CD4-positive, alpha-beta T cell treated with Interleukin-6 for 4 hours (primary cell): ENCODE measurements at places on chromosomes 12 and 14.

DNA sequence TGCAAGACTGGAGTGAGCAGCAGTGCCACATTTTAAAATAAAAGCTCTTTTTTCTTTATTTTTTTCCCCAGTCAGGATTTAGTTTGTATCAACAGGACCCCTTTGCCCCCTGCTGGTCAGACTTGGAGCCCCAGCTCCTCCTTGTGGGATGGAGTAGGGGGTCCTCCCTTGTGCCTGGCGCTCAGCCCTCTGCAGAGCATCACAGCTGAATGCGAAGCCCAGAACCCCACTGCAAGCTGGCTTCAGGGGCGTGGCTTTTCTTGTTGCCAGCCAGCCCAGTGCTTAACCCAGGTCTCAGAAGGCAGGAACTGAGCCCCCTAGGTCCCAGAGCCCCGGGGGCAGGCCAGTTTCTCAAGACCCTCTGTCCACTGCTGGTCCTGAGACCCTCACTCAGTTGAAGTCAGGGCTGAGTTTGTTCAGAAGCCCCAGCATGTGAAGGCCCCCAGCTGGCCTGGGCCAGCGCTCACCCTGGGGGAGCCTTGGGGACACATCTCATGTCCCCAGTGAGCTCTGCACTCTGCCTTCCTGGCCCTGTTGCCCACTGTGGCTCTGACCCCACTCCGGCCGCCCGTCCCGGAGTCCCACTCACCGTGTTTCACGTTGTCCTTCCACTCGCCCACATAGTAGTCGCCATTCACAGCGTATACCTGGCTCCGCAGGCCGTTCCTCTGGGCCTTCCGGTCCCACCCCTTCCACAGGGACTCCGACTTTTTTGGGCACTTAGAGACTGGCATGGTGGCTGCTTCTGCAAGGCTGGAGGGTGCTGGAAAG, 519 bp downstream of the MORN3 start:
- DNase-seq, result peak; percentile 78

DNA sequence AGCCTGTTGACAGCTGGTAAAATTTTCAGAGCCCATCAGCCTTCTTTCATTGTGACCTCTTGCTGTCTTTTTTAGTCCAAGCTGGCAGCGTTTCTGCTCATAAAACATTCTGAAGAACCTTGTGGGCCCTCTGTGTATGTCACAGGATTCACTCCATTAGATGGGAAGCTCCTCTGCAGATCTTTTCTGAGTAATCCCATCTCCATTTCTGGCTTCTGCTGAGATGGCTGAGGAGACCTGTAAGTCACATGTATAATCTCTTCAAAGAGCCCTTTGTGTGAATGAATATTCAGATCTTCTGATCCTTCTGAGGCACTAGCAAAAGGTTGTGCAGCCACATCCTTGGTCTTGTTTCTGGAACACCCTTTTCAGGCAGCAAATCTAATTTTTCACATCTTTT, 2.8 kb downstream of the RXYLT1 start:
- no peak for DNase-seq

GRCh38 chr12:1226951-1227350, 235.9 kb downstream of the ERC1 start:
- no peak for DNase-seq

- no peak for DNase-seq
Measured at GRCh38 chr12:12715128-12715458, 2.1 kb upstream of the CDKN1B start.

- peak; percentile 25 for DNase-seq
Measured at GRCh38 chr12:7937833-7938506, 2.0 kb upstream of the SLC2A3 start.

DNA sequence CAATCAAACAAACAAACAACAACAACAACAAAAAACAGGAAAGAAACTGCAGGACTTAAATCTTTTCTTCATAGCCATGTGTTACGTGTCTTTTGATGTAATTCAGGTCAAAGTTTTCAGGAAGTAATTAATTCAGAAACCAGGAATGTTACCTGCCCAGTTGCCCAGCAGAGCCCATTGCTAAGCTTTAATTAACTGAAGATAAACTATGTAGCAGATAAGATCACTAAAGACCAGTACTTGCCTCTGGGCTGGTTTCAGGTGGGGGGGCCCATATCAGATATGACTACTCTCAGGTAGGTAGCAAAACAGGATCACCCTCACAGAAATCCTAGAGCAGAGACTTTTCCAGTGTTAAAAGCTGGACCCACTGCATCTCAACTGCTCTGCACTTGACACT, 69.2 kb downstream of the LIN7A start:
- no peak for DNase-seq

GRCh38 chr12:21774358-21775132, at the start of gene KCNJ8:
KCNJ8 (minus strand) TSS chr12:21774706; CDS start chr12:21773616, 1,090 bp downstream.
- DNase-seq, result peak; percentile 6

GRCh38 chr14:37061697-37062096, 110.7 kb downstream of the SLC25A21 start:
- no peak for DNase-seq

DNA sequence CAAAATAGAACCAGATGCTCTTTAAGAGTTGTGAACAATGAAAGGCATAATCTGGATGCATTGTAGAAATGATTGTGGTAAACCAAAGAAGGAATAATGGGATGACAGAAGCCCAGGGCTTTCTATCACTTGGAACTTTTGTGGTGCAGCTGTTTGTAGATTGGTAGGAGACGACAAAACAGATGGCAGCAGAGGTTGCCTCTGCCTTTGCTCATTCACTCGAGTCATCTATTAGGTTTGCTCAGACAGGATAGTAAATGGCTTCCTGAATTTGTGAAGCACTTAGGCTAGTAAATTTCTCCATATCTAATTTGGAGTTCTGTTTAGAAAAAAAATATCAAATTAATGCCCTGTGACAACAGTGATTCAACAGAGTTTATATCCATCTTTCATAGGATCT, 78.4 kb downstream of the FGD4 start:
- no peak for DNase-seq

DNA sequence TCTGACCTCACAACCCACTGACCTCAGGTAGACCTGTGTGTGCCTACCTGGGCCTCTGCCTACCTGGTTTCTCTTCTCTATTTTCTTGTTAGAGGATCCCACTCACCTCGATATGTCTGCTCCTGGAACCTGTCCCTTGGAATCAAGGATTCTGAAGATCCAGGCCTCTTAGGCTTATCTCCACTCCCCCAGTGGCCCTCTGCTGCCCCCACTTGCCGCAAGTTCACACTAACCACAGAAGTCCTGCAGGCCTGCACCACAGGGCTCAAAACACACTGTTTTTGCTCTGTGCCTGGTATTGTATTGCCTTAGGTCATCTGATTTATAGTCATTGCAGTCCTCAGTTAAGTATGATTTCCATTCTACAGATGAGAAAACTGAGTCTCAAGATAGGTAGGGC, 15.3 kb upstream of the NRXN3 start:
- no peak for DNase-seq

DNA sequence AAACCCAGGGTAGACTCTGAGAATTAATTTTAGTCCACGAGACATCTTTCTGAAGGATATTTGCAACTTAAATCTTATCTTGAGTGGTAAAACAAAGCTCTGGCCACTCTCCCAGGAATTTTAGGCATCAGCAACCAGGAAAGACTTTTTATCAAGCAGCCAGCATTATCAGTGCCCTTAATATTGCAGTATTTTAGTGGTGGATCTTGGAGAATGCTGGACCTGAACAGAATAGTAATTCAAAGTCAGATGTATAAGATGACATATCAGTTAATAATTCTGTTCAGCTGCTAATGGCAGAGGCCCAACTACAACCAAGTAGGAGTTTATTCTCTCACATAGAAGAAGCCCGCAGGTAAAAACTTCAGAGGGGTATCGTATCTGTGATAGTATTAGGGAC, 59.0 kb upstream of the CRY1 start:
- no peak for DNase-seq

DNA sequence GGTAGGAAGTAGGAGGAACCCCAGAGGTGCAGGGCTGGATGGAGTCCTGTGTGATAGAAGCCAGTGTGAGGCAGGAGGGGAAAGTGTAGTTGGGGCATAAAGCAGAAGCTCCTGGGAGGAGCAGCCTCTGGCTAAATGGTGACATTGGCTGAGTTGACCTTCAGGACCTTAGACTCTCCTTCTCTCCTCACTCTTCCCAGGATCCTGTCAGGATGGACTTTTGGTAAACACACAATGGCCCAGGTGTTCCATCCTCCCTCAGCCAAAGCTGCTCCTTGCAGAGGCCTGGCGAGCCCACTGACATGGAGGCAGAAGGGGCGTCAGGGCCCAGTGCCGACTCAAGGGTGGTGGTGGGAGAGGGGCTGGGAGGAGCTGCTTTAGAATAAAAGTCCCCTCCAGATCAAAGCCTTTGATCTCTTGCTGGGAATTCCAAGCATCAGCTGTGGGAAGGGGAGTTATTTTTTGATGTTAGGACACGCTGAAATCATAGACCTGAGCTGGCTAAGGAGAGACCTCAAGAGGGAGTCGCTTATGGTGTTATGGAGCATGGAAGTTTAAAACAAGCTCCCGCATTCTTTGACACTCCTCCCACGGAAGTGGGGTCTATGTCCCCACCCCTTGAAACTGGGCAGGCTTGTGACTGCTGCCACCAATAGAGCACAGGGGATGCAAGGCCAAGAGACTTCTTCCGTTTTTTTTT, 44.1 kb downstream of the SMIM41 start:
- DNase-seq, result no peak

- DNase-seq, result peak; percentile 40
Measured at GRCh38 chr12:53676656-53677015, 753 bp upstream of the ATP5MC2 start.

DNA sequence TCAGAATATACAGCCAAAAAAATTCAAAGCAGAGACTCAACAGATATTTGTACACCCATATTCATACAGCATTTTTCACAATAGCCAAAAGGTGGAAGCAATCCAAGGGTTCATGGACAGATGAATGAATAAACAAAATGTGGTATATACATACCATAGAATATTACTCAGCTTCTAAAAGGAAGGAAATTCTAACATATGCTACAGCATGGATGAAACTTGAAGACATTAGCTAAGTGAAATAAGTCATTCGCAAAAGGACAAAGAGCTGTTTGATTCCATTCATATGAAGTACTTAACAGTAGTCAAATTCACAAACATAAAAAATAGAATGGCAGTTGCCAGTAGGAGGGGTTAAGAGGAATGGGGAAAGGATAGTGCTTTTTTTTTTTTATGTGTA, 91.8 kb upstream of the ARID2 start:
- no peak for DNase-seq

- DNase-seq, result no peak
Measured at GRCh38 chr12:121013715-121014114, 2.6 kb downstream of the C12orf43 start.
